Psoas muscle (tissue), 8 donors: ENCODE measurements at places on chromosomes 13 and 19. TPM values are rescaled to one million over a fixed set of nuclear protein-coding genes. Genes with fewer than 3 reads are reported as not detected.

Gene TUBA3C
- total RNA-seq = not detected

Gene PODNL1
- total RNA-seq = 0.18 TPM

DNA sequence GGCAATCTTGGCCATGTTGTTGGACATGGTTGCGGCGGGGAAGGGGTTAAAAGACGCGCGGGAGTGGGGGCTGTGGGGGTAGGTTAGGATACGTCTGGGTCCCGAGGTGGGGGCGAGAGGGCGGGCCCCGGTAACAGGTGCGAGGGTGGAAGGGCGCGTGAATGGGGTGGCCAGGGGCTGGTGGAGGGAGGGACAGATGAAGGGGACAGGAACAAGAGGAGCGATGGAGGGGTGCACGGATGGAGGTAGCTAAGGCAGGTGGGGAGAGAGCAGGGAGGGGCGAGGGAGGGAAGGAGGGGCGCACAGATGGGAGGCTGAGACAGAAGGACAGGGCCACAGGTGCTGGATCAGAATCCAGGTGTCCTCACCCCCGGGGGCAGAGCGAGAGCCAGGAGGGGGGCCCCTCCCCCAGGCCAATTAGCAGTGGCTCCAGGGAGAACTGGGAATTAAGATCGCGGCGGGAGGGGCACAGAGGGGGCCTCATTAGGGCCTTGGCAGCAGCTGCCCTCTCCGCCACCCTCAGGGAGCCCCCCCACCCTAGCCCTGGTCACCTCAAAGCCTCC is 1.3 kb downstream of the GNG8 start:
- DNase-seq = no peak
- H3K4me3 ChIP-seq = no peak overlapping the region
- peaks cover 18% of the 10 kb centered on the region for H3K4me1 ChIP-seq
- H3K36me3 ChIP-seq = no peaks in the 10 kb centered on the region
- no peak overlapping the region for H3K27ac ChIP-seq

DNA sequence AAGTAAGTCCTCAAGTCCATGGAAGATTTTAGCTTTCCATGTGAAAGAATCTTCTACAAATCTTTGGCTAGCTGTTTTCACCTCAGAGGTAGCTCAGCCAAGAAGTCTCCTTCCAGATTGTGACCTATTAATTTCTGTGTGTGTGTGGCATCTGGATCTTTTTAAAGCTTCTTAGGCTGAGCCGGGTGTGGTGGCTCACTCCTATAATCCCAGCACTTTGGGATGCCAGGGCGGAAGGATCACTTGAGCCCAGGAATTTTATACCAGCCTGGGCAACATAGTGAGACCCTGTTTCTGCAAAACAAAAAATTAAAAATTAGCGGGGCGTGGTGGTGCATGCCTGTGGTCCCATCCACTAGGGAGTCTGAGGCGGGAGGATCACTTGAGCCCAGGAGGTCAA is 13.4 kb upstream of the SLC44A2 start:
- no peak overlapping the region for H3K4me3 ChIP-seq
- H3K36me3 ChIP-seq = no peaks in the 10 kb centered on the region
- H3K4me1 ChIP-seq = peaks cover 35% of the 10 kb centered on the region
- H3K27me3 ChIP-seq = no peaks in the 10 kb centered on the region

- no peak for DNase-seq
- no peaks in the 10 kb centered on the region for H3K27me3 ChIP-seq
- no peak overlapping the region for H3K27ac ChIP-seq
- H3K36me3 ChIP-seq = no peaks in the 10 kb centered on the region
- H3K4me3 ChIP-seq = no peak overlapping the region
- H3K4me1 ChIP-seq = no peaks in the 10 kb centered on the region
These were observed 66.4 kb upstream of the PCDH9 start for GRCh38 chr13:67296511-67296910.

- H3K27ac ChIP-seq = no peak overlapping the region
- H3K4me1 ChIP-seq = no peaks in the 10 kb centered on the region
- no peak overlapping the region for H3K4me3 ChIP-seq
- H3K27me3 ChIP-seq = peaks cover 4% of the 10 kb centered on the region
- DNase-seq = no peak
- no peaks in the 10 kb centered on the region for H3K36me3 ChIP-seq
These were observed 7.8 kb upstream of the CLC start for GRCh38 chr19:39745643-39746042.

Gene AMER2
- total RNA-seq = not detected

GRCh38 chr19:33312065-33312464 is 9.7 kb upstream of the CEBPA start:
- no peak overlapping the region for H3K27ac ChIP-seq
- no peak overlapping the region for H3K4me3 ChIP-seq

Gene MAST1
- not detected for total RNA-seq

Gene HCN2
- total RNA-seq = not detected

- H3K4me3 ChIP-seq = peak overlapping the region; percentile 52
- DNase-seq = peak; percentile 94
- peaks cover 6% of the 10 kb centered on the region for H3K4me1 ChIP-seq
- peaks cover 96% of the 10 kb centered on the region for H3K36me3 ChIP-seq
These were observed 13.1 kb downstream of the DDX39A start for GRCh38 chr19:14405758-14406644.

Gene NAPSA
- total RNA-seq = not detected

Gene ZNF724
- 0.46 TPM for total RNA-seq

- no peak overlapping the region for H3K4me3 ChIP-seq
- H3K27ac ChIP-seq = no peak overlapping the region
- no peaks in the 10 kb centered on the region for H3K4me1 ChIP-seq
- H3K36me3 ChIP-seq = no peaks in the 10 kb centered on the region
- no peaks in the 10 kb centered on the region for H3K27me3 ChIP-seq
These were observed 6.1 kb upstream of the CEACAM1 start for GRCh38 chr19:42534391-42534790.

DNA sequence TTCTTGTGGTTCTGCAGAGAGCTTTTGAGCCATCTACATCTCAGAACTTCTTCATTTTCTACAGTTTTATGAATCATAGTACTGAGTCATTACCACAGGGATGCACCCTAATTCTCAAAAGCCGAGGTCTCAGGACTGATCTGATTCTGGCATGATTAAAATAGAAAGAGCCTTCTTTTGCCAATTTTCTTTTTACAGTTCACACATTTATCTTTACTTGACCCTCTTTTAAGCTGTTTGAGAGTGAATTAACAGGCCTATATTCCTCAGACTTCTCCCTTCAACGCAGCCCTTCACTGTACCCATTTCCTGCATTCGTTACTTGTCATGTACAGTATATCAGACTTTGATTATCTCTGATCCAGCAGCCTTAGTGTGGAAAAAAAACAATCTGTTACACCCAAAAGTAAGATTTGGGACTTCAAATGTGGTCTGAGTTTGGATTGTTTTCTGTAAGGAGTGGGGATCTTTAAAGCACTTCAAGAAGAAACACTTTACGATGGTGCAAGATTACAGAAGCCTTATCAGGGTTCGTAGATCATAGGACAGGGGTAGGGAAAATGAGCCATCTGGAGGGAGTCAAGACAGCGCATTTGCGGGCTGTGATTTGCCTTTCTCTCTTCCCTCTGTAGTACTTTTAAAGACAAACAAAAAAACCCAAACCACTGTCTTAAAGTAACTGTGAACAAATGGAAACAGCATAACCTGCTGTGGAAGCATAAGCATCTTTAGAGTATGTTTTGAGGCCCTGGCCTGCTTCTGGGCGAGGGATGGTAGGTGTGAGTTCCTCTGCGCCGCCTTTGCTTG is 15.3 kb upstream of the GPR183 start:
- no peak overlapping the region for H3K27ac ChIP-seq
- H3K27me3 ChIP-seq = no peaks in the 10 kb centered on the region
- H3K4me1 ChIP-seq = no peaks in the 10 kb centered on the region
- peaks cover 5% of the 10 kb centered on the region for H3K36me3 ChIP-seq
- DNase-seq = no peak
- no peak overlapping the region for H3K4me3 ChIP-seq

DNA sequence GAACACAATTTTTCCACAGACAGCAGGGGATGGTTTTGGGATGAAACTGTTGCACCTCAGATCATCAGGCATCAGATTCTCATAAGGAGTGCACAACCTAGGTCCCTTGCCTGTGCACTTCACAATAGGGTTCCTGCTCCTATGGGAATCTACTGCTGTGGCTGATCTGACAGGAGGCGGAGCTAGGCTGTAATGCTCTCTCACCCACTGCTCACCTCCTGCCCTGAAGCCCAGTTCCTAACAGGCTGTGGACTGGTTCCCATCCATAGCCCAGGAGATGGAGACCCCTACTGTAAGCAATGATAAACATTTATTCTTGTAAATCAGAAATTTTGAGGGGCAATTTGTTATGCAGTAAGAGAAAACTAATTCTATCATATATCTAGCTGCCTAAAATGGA is 1234.7 kb downstream of the SLITRK1 start:
- DNase-seq = no peak
- no peak overlapping the region for H3K4me3 ChIP-seq
- no peaks in the 10 kb centered on the region for H3K36me3 ChIP-seq
- H3K4me1 ChIP-seq = no peaks in the 10 kb centered on the region

DNA sequence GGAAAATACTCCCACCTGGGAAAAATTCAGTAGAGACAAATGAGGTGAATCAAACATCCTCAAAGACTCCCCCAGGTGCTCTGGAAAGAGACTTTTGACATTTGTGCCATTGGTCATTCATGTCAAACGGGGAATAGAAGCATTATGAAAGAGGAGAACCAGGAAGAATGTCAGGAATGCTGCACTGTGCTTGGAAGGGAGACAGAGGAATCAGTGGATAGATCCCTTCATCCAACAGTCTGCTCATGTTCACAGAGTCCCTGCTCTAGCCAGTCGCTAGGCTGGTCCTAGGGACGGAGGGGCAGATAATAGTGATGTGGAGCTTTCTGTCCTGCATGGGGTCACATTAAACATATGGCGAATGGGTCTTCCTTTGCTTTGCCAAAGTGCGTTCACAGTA is 384.4 kb downstream of the FGF9 start:
- H3K4me3 ChIP-seq = no peak overlapping the region
- no peak overlapping the region for H3K27ac ChIP-seq
- DNase-seq = no peak
- no peaks in the 10 kb centered on the region for H3K4me1 ChIP-seq

DNA sequence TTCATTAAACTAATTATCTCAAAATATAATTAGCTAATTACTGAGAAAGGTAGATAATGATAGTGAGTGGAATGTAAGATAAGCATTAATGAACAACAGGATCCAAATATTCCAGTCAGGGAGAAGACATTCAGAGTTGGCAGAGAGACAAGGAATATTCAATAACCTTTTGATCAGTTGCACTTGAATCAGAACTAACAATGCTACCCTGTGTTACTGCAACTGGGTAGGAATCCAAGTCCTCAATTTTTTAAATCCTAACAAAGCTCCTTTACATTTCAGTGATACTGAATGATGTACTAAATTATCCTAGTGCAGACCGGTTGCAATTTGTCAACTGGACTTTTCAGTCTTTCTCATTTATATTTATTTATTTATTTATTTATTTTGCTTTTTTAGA is 107.1 kb upstream of the MIR17HG start:
- H3K36me3 ChIP-seq = no peaks in the 10 kb centered on the region
- DNase-seq = no peak
- H3K27me3 ChIP-seq = no peaks in the 10 kb centered on the region
- H3K4me1 ChIP-seq = no peaks in the 10 kb centered on the region

DNA sequence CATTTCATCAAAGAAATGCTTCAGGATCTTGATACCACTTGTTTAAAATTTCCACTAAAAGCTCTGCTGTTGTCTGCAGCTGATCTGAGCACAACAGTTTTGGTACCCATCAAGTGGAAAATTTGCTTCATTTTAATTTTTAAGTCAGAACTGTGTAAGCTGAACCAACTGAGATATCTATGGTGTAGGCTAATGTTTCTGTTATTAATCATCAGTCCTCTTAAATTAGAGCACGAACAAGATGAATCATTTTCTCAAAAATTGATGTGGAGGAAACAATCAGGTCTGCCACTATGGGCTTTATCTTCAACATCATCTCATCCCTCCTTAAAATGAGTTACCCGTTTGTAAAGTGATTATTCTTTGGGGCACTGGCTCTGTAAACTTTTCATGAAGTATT is 221.5 kb upstream of the NBEA start:
- no peak overlapping the region for H3K27ac ChIP-seq
- H3K4me3 ChIP-seq = no peak overlapping the region
- H3K4me1 ChIP-seq = no peaks in the 10 kb centered on the region
- no peak for DNase-seq

Gene NTN5
- 0.21 TPM for total RNA-seq

GRCh38 chr13:43961909-43962308 is 82.2 kb downstream of the LACC1 start:
- no peak overlapping the region for H3K4me3 ChIP-seq
- no peaks in the 10 kb centered on the region for H3K4me1 ChIP-seq
- H3K27me3 ChIP-seq = no peaks in the 10 kb centered on the region
- no peak overlapping the region for H3K27ac ChIP-seq

Gene HIF3A
- total RNA-seq = 20.4 TPM

Gene KLF16
- 3.3 TPM for total RNA-seq
